ENCODE measurements at places on chromosomes 1 and 21. TPM values are rescaled to one million over a fixed set of nuclear protein-coding genes. Genes with fewer than 3 reads are reported as not detected.

GRCh38 chr1:205243350-205244191 is 15.8 kb downstream of the TMCC2 start:
- no peak for DNase-seq

- DNase-seq = no peak
Measured at GRCh38 chr1:35557118-35557610, at the start of gene KIAA0319L. Gene KIAA0319L (minus strand): TSS chr1:35557403. CDS start chr1:35554491, 2,912 bp downstream.

The RPE65 gene
- not detected for total RNA-seq

The LRRC38 gene
- total RNA-seq = not detected

The MDM4 gene
- total RNA-seq = 75.6 TPM

Data from activated naive CD8-positive, alpha-beta T cell treated with anti-CD3 and anti-CD28 coated beads for 36 hours (primary cell).